ENCODE measurements at places on chromosomes 11 and 22. TPM values are rescaled to one million over a fixed set of nuclear protein-coding genes. Genes with fewer than 3 reads are reported as not detected.

DNA sequence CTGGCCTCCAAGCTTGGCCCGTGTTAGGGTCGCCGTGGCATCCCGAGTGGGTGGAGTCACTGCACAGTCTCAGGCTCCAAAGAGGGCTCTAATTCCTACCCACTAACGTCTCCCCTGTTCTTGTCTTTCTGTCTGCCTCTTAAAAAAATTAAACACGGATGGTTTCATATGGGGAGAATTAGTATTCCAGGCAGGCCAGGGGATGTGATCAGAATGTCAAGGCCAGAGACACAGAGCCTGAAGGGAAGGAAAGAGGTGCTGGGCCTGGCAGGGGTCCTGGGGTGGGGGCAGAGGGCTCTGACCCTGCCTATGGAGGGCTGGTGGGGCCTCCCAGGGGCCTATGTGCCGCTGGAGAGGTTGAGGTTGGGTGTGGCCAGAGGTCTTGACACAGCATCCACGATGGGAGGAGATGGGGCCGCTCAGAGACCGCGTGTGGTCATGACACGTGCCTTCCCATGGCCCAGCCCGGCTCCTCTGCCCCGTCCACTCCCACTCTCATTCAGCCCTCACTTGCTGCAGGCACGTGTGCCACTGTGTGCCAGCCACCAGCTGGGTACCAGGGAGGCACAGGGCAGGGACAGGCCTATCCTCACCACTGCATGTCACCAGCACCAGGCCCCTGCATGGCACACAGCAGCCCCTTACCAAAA lies 56.5 kb downstream of the FLRT1 start:
- DNase-seq = no peak

DNA sequence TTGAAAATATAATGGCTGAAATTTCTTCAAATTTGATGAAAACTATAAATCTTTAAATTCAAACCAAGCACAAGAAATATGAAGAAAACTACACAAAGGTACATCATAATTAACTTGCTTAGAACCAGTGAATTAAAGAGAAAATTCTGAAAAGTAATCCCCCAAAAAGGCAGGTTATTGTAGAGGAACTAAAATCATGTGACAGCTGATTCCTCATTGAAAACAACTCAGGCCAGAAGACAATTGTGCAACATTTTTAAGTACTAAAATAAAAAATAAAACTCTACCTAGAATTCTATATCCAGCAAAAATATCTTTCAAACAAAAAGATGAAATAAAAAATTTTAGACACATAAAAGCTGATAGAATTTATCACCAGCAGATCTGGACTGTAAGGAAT lies 90.3 kb downstream of the SOX6 start:
- no peak for DNase-seq

DNA sequence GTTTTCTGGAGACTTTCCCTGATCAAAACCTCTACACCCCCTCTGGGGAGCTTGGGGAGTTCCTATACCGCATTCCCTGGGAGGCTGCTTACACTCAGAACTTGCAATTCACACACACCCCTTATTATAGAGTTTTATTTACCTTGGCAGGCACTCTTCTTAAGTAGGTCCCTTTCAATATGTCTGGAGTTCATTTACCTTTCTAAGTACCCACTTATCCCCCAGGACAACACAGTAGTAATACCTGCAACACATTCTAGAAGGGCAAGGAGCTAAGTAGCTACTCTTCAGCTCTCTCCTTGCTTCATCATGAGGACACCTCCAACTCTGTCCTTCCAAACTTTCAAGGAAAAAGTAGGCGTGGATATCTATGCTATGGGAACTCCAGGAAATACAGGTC lies 127.8 kb upstream of the ANO3 start:
- DNase-seq = no peak

DNA sequence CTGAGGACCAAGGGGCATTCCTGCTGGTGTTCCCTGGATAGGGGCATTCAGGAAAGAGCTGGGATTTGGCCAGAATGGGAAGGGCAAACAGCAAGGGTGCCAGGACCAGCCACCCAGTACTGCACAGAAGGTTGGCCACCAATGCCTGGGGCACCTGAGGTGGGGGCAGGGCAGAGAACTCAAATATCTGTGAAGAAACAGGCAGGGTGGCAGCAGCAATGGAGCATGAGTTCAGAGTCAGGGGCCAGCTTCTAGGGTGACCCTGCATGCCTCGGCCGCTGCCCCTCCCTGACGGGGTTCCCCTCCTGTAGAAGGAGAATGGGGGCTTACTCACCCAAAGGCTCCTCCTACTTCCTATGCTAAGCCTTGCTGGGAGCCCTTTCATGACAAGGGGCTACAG lies 79.3 kb upstream of the SHANK2 start:
- DNase-seq = no peak

Gene ADM
- total RNA-seq = 1.2 TPM

Gene C11orf87
- not detected for total RNA-seq

Gene RIMBP3C
- total RNA-seq = not detected

- DNase-seq = no peak
Observed at GRCh38 chr11:2704896-2705606, 5.3 kb upstream of the KCNQ1OT1 start.

GRCh38 chr11:1041149-1041467 lies 4.6 kb upstream of the MUC6 start:
- no peak for DNase-seq

Gene ADORA2A
- total RNA-seq = 35.7 TPM

DNA sequence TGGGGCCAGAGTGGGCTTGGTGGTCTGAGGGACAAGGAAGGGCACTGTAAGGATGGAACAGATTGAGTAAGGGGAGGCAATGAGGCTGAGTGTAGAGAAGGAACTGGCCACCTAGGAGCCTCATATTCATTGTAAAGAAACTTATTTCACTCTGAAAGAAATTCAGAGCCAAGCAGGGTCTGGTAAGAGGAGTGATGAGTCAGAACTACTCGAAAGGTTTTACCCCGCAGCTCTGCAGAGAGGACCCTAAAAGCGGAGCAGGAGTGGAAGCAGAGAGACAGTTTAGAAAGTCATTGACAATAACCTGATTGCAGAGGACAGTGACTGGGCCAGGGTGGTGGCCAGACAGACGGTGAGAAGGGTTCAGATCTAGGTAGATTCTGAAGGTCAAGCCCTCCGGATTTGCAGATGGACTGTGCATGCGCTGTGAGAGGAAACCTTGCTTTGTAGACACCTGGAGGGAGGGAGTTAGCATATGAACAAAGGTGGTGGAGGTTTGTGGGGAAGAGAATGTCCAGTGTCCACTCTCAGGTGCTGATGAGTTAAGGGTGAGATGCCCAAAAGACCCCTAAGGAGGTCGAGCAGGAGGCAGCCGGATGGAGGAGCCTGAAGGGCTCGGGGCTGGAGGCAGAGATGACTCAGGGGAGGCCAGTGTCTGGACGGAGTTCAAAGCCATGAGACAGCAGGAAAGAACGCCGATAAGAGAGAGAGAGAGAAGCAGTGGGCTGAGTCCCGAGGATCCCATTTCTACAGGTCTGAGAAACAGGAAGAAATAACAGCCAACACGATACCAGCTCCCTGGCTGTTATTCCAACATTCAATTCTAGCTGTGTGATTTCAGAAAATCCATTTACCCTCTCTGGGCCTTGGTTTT lies 546.0 kb downstream of the BRD1 start:
- no peak for DNase-seq

GRCh38 chr11:102831489-102832440 lies 11.6 kb downstream of the MMP3 start:
- no peak for DNase-seq

GRCh38 chr22:27226666-27227065 lies 569.3 kb downstream of the MIAT start:
- DNase-seq = no peak

DNA sequence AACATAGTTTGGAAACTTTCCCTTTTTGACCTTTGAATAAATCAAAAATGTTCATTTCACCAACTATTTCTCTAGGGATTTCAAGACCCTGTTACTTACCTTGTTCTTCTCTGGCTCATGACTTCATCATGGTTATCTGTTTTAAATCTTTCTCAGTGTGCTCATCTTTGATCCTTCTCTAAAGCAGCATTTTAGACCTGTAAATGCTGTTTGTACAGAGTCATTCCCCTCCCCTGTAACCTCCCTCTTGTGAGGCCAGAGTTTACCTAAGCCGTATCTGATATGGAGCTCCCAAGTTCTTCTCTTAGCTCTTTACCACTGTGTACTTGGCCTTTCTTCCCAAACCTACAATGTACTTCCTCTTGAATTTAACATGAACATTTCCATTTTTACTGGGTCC lies 56.0 kb downstream of the ACER3 start:
- DNase-seq = no peak

DNA sequence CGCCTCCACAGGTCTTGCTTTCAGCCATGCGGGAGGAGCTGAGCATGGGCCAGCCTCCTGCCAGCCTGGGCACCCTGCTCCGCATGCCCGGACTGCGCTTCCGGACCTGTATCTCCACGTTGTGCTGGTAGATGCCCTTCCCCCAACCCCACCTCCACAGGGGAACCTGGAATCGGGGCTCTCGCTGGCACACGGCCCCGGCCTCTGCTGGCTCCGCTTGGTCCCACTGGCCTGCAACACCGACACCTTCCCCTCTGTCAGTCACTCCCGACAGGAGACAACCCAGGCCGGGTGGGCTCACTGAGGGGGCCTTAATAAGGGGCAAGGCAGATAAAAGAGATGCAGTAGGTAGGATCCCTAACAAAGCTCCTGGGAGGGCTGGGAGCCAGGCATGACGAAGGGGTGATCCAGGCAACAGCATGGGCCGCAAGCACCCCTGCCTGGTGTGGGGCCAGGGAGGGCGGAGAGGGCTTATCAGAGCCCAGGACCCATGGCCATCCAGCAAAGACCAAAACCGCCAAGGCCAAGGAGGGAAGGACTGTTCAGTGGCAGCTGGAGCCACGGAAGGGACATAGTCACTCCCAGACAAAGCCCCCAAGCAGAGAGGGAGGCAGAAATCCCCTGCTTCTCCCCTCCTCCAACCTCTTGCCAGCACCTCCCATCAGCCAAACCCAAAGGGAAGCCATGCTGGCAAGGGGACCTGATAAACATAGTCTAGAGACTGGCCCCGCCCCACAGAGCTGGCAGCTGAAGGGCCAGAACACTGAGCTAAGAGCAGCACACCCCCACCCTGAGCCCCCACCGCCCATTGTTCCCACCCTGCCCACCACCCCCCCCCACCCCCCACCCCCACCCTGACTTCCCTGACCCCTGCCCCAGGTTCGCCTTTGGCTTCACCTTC lies 8.0 kb downstream of the SLC22A12 start:
- no peak for DNase-seq

Gene MMP13
- total RNA-seq = not detected

Gene BIRC3
- total RNA-seq = 236 TPM

Gene OR4D5
- total RNA-seq = not detected

Gene CARD18
- not detected for total RNA-seq

DNA sequence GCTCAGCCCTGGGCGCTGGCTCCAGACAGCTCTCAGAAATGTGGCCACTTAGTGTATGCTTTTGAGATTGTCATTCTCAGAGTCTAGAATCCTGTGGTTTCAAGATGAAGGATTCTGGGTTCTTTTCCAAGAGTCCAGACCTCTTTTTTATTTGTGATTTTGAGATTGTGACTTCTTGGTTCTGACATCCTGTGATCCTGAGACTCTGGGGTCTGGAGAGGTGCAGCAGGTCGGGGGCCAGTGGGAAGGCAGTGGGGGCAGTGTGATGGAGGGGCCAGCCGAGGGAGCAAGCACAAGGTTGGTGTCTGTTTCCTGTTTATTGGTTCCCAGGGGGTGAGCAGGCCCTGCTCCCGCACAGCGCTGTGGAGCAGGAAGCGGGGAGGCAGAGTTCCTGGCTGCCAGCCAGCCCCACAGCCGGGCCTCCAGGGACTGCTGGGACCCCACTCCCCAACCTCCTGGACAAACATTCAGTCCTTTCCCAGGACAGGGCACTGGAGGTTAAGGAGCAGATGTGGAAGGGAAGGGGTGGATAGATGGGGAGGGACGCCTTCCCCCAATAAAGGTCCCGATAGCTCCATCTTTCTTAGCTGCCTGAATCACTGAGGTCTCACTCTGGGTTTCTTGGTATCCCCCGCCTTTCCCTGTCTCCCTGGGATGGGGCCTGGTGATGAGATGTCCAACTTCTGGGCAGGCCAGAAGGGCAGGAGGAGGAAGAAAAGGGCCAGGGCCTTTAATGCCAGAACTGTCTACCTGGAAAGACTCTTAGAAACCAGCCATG lies 13.7 kb downstream of the ARHGEF17 start:
- no peak for DNase-seq

Gene GPR83
- total RNA-seq = 0.16 TPM

Gene PLEKHB1
- total RNA-seq = 5.0 TPM

GRCh38 chr11:1836011-1836945 lies 1.5 kb downstream of the SYT8 start:
- no peak for DNase-seq

DNA sequence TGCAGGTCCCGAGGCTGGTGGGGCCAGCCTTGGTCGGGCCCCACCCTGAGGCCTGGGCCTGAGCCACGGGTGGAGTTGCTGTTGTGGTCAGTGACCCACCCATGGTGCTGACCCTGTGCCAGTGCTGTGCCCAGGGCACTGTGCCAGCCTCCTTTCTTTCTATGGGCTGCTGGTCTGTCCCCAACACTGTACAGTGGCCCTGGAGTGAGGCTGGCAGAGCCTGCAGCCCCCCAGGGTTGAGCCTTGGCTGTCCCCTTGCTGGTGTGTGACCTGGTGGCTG lies 1235.7 kb downstream of the BRD1 start:
- DNase-seq = no peak

Gene NLRX1
- 9.8 TPM for total RNA-seq

Gene OOSP2
- not detected for total RNA-seq

GRCh38 chr11:67400942-67401494 lies 640 bp downstream of the PPP1CA start:
- DNase-seq = no peak

- no peak for DNase-seq
Observed at GRCh38 chr11:85889676-85890579, 34.7 kb downstream of the CCDC83 start.

Gene CDC42BPG
- 3.7 TPM for total RNA-seq

Gene TUBA8
- total RNA-seq = 2.4 TPM

Gene SLC22A25
- total RNA-seq = not detected

GRCh38 chr11:75241906-75242644 lies 1.5 kb downstream of the TPBGL start:
- DNase-seq = no peak

GRCh38 chr11:27705873-27706820 lies 5.9 kb upstream of the BDNF start:
- no peak for DNase-seq

Gene SLC22A12
- not detected for total RNA-seq

Gene FERMT3
- total RNA-seq = 169 TPM

DNA sequence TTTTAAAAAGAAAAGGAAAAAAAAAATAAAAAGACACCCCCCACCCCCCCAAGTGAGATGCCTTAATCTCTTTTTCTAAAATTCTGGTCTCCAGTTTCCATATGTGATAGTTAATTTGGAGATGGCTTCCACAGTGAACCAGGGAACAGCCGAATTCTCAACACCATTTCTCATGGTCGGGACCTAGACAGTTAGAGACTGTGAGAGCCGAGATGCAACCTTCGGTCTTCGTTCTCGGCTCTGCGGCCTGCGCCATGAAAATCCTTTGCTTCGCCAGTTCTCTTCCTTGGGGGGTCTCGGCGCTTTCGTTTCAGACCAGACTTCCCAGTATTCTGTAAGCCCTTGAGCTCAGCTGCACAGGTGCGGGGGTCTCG lies 723 bp downstream of the CACNG2 start:
- no peak for DNase-seq
